ENCODE measurements at places on chromosomes 5 and 9.

DNA sequence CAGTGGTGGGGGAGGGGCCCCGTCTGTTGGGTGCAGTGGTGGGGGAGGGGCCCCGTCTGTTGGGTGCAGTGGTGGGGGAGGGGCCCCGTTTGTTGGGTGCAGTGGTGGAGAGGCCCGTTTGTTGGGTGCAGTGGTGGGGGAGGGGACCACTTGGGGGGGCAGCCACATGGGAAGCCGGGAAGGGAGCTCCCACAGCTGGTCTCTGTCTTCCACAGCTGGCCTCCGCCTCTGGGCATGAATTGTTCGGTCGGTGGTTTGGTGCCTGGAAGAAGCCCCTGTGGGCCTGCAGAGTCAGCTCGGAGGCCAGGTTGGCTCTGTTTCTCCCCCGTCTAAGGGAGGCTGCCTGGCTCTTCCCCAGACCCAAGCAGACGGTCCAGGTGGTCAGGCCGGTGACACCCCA is 69.3 kb downstream of the COL5A1 start:
- DNase-seq = no peak

DNA sequence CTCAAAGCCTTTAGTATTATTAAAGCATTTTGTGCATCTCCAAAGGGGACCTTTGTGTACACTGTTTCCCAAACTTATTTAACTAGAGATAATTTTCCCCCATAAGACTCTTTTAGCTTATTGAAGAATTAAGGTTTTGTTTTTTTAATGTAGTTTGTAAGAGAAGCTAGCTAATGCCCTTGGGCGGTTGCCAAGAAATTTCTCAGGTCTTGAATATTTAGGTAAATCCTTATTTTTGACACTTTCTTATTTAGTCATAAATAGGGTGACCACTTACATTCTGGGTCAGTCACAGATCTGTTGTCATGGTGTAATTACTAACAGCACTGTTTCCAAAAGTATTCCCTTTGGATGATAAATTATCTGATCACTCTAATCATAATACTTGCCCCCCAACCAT is 27.2 kb downstream of the TNFAIP8 start:
- DNase-seq = no peak

- DNase-seq = no peak
Measured at GRCh38 chr5:139186261-139186660, 11.9 kb downstream of the SIL1 start.

GRCh38 chr9:7147121-7148090 is 389.6 kb downstream of the KDM4C start:
- DNase-seq = no peak

- no peak for DNase-seq
Measured at GRCh38 chr5:61148515-61148914, 13.8 kb downstream of the SMIM15 start.

GRCh38 chr9:38361473-38361850 is 31.0 kb upstream of the ALDH1B1 start:
- DNase-seq = no peak

Data from cortex of kidney (tissue), 1 donor.